Activated T-cell treated with anti-CD3 and anti-CD28 coated beads, Interleukin-2, amount 50 U/mL, for 4 hours (primary cell): ENCODE measurements at places on chromosomes 5 and 9. TPM values are rescaled to one million over a fixed set of nuclear protein-coding genes. Genes with fewer than 3 reads are reported as not detected.

- DNase-seq = no peak
Observed at GRCh38 chr5:80668016-80668969, 13.5 kb upstream of the DHFR start.

DNA sequence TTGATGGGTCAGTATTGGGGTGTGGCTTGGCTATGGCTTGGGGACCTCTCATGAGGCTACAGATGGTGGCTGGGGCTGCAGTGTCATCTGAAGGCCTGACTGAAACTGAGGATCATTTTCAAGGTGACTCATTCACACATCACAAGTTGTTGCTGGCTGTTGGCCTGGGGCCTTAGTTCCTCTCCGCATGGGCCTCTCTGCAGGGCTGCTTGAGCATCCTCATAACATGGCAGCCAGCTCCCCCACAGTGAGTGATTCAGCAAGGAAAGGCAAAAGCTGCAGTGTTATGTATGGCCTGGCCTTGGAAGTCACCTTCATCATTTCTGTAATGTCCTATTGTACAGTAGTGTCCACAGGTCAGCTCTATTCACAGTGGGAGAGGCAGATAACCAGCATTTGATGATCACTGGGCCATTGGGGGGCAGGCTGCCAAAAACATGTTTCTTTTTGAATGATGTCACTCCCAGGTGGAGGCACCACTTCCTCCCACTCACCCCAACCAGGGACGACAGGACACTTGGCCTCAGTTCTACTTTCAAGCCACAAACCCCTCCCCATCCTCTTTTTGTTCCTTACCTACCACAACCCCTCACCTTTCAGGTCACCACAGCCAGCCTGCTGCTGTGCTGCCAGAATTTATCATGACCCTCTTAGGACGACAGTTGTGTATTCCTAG, 14.4 kb downstream of the FGD3 start:
- no peak for DNase-seq

Gene SPATA31C1
- not detected for total RNA-seq

Gene ACTBL2
- total RNA-seq = not detected

- DNase-seq = no peak
Observed at GRCh38 chr9:122389799-122390481, 19.1 kb downstream of the PTGS1 start.

Gene GHR
- 0.08 TPM for total RNA-seq

DNA sequence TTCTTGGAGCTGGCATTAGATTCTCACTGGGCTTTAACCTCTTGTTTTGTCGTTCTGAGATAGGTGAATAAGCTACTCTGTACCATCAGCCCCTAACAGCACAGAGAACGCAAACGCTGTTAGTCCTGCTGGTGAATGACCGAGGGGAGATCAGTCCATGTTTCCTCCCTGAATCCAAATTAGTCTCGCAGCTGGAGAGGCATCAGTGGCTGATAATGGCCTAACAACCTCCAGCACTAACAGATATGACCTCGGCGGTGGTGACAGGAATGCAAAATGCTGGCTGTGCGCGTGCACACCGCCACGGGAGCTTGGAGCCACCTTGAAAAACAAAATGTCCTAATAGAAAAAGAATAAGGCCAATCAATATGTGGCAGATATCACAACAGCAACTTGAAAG, 77.6 kb upstream of the IRX1 start:
- DNase-seq = no peak

Gene S1PR3
- 1.8 TPM for total RNA-seq
